ACHN (cell line): ENCODE measurements at places on chromosomes 5 and 9.

DNA sequence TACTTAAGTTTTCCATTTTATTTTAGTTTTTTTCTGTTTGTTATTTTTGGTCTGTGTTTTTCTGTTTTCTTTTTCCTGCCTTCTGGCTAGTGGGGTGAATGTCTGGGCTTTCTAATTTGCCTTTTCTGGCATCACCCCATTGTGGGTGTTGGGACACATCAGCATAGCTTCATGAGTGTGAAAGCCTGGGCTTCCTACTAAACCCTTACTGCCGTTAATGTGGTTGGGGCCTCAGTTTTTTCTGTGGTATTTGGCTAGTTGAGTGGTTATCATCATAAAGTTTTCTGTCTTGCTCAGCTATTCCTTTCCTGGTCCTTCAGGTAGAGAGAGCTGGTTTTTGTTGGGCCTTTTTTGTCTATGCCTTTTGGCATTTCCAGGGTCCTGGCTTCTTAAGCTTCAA is 21.4 kb downstream of the C5orf47 start:
- DNase-seq: no peak

DNA sequence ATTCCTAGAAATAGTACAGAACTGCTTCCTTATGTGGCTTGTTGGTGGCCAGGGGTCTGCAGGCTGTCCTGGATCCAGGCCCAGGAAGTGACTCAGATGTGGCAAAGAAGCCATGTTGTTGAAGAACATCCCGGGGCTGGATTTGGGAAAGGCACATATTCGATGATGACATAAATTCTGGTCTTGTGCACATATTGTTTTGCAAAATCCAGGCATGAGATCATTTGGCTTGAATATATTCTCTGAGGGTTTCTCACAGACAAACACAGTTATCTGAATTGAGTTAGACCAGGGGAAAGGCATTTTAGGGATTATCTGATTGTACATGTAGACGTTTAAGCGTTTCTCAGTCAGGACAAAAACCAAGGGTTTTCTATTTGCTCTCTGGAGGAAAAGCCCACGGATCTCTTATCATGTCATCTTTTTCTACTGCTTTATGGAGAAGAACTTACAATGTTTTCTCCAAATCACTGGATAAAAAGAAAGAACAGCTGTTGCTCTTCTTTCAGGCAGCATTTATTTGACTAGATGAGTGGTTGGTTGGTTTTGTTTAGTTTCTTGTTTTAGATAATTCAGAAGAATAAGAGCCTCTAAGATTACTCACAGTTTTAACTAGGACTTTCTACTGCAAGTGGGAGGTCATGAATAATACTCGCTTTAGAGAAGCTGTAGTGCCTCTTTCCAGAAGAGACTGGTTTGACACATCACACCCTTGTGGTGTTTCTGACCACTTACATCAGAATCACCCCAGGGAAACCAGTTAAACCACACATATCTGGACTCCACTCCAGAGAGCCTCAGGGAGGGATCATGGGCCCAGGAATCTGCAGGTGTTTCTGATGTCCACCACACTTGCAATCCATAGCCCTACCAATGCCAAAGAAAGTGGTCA is 29.5 kb upstream of the LHFPL2 start:
- peak; percentile 22 for DNase-seq

DNA sequence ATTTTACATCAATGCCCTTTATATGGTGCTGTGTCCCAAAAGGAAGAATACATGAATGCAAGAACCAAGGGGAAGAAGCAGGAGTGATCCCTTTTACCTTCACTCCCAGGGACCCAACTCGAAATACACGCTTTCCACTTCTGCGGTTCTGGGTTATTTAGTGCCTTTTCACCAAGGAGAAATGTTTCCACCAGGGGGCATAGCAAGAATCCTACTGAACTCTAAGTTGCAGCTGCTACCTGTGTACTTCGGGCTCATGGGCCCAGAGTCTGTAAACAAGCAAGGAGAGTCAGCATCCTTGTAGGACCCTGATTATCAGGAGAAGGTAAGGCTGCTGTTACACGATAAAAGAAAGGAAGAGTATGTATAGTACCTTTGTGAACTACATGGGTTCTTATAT is 45.7 kb downstream of the DPYSL3 start:
- peak; percentile 39 for DNase-seq

- DNase-seq: peak; percentile 42
Observed at GRCh38 chr9:113511856-113512761, 48.6 kb downstream of the RGS3 start.

DNA sequence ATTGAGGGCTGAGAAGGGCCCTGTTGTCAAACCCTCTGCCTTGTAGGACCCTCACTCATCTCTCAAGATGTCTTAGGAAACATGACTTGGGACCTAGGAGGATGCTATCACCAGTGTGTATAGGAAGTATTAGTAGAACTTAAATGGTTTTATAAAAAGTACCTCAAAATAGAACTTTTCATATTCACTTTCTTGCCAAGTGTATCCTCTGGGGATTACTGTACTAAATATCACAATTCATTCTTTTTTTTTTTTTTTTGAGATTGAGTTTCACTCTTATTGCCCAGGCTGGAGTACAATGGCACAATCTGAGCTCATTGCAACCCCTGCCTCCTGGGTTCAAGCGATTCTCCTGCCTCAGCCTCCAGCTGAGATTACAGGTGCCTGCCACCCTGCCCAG is 56.2 kb downstream of the ARHGEF28 start:
- DNase-seq: no peak

- DNase-seq: no peak
Observed at GRCh38 chr5:135335031-135335828, 63.8 kb downstream of the MACROH2A1 start.

DNA sequence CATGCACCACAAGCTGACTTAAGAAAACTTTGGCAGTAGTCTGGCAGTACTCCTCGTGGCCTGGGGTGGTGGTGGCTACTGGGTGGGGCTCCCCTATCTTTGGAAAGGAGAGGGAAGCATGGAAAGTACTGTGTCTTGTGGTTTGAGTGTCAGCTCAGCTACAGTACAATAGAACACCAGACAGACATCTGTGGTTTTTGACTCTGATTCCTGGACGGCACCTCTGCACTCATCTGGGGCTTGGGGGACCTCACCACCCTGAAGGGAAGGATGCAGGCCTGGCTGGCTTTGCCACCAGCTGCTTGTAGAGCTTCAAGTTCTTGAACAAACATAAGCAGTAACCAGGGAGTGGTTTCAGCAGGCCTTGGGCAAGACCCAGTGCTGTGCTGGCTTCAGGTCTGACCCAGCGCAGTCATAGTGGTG is 40.6 kb downstream of the TNFSF8 start:
- DNase-seq: no peak

DNA sequence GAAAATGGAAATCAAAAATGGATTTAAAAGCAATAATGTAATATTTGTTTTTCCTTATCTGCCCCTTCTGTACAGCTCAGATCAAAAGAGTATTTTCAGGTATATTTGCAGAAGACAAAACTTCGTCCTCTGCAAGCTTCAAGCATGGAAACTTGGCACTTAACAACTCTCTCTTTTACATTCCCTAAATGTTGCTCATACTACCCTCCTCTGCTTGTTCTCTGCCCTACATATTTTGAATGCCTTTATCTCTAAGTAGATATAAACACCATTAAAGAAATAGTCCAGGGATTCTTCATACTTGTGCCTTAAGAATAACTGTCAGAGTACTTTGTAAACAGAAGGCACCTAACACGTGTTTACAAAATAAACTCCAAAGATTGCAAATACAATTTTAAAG is 19.2 kb upstream of the SMC2 start:
- peak; percentile 76 for DNase-seq

GRCh38 chr5:35365758-35366157 is 135.5 kb upstream of the PRLR start:
- no peak for DNase-seq

- peak; percentile 83 for DNase-seq
Observed at GRCh38 chr9:95822583-95823431, 52.7 kb upstream of the ERCC6L2 start.

DNA sequence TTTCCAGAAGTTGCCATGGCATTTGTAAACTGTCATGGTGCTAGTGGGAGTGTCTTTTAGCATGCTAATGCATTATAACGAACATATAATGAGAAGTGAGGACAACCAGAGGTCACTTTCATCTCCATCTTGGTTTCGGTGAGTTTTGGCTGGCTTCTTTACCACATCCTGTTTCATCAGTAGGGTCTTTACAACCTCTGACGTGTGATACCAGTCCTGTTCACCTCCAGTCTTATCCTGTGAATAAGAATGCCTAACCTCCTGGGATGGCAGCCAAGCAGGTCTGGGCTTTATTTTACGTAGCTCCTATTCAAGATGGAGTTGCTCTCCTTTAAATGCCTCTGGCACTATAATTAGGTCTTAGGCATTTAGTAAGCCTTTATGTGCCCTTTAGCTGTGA is 20.4 kb upstream of the RFK start:
- DNase-seq: no peak

DNA sequence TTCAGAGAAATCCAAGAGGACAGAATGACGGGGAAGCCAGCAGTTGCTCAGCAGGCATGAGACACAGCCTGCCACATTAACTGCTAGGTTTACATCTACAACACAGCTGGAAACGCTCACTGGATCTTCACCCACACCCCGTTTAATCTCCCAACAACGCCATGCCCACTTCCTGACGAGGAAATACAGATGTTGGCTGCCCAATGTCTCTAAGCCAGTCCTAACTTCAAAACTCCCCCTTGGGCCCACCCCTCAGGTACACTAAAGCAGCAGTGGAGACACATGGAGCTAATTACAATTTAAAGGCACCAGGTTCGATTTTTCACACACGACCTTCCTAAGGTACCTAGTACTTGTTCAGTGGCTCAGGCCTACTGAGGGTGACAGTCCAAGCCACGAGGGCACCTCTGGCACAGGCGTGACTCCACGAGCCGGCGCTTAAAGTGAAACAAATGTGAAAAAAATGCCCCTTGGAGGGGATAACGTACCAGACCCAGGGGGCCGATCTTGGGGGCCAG is 904 bp downstream of the RPL12 start:
- DNase-seq: peak; percentile 5

DNA sequence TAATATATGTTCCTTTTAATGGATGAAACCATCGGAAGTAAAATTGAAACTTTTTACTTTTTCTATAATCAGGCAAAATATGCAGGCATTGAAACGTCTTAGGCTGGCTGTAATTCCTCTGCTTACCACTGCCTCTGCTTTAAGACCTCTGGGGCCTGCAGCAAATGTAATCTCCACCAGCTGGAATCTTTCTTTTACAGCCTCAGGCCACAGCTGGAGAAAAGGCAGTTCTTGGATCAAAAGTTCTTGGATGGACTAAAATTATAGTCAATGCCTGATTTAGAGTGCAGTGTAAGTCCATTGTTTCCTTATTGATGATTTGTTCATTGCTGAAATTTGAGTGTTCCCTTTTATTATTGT is 396.7 kb downstream of the KCTD16 start:
- DNase-seq: no peak

DNA sequence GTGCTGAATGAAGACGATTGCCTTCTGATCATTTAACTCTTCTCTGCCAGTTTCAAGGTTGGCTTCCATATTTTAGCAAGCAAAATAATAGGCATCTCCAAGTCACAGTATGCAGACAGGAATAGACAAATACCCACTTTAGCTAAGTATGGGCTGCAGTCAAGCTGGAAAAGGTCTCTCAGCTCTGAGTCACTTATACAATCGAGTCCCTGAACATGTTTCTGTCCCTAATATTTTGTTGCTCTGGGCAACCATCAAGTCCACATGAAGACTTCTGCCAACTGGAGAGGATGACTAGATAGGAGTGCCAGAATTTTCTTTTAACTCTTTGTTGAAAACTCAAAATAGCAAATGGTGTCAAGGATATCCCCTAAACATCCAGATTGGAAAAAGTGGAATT is 575.3 kb downstream of the RAB3C start:
- DNase-seq: no peak

- DNase-seq: no peak
Observed at GRCh38 chr9:114696814-114697544, 15.0 kb upstream of the TEX48 start.

GRCh38 chr9:121217609-121218292 is 16.1 kb upstream of the RAB14 start:
- DNase-seq: no peak

GRCh38 chr9:98087420-98088354 is 31.2 kb downstream of the NANS start:
- no peak for DNase-seq

GRCh38 chr5:13187186-13187585 is 757.3 kb downstream of the DNAH5 start:
- DNase-seq: no peak

GRCh38 chr5:10482791-10483530 is 41.3 kb downstream of the ROPN1L start:
- DNase-seq: no peak

DNA sequence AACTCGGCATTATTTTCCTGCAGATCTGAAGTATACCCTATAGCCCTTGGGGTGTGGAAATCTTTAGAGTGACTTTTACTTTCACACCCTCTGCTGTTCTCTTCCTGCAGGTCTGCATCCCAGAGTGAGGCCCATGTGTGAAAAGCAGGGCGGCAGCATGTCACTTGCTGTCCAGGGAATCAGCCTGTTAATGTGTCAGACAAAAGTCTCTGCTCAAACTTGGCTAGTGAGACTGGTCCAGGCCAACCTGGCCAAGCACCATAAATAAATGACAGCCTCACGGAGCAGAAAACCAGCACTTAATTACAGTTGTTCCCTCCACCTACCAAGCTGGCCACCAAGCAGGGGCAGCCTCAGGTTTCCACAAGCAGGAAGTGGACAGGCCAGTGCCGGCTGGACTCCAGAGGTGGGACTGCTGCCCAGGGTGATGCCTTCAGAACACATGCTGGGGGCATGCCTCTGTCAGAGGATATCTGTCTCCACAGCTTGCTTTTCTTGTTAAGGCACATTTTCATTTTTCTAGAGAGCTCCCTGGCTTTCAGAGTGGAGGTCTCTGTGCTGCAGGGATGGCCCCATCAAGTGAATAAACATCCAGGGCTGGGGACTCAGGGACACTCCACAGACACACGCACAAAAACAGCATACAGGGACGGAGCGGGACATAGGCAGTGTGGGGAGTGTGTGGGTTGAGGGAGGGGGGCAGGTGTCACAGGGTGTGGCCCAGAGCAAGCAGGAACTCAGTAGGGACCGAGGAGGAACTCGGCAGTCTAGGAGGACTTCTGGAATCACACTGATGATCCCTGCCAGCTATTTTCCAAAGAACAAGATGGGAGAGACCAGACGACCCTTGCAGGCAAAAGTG is 243.8 kb upstream of the IRX1 start:
- no peak for DNase-seq

DNA sequence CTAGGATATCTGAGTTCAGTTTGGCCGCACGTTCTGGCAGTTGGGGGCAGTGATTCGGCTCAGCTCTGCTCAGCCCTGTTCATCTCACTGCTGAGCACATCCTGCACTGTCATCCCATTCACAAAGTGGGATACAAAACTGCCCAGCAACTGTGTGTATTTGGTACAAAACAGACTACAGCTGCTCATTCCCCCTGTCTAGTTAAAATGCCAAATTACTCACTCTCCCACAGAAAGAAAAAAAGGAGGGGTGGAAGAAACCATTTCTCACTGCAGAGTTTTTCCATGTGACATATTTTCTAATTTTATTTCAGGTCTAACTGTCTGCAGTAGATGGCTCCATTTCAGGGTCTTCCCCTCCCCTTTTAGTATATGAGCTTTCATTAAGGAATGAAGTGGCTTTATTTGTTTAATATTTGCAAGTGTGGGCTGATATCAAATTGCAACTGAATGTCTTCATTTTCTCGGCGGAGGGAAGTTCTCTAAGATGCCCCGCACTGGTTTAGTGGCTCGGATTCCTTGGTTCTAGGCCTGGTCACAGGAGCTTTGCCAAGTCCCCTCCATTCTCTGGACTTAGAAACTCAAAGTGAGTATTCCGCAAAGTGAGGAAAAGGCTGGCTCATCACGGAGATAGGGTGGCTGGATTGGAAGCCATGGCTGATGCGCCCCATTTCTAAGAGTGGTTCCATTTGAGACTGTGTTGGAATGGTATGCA is 14.7 kb downstream of the COL15A1 start:
- DNase-seq: no peak
